ENCODE measurements at places on chromosomes 12 and 14.

DNA sequence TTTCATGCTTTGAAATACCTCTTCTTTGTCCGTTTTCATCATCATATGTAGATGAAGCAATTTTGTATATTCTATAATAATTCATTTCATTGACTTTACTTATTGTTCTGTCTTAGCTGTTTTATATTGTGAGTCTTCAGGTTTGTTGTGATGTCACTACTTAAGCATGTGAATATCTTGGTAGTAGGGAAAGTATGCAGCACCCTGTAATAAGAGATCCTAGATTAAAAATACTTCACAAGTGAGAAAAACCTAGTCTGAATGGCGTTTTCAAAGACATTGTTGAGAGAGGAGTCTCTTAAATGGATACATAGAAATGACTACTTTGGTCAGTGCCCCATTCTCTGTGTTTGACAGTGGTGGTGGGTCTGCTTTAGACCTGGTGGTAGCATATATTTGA lies 61.4 kb downstream of the SLC16A7 start:
- DNase-seq = no peak

- no peak for DNase-seq
Measured at GRCh38 chr14:56247495-56248200, 129.4 kb downstream of the PELI2 start.

- DNase-seq = no peak
Measured at GRCh38 chr12:13443498-13443897, 247.0 kb downstream of the EMP1 start.

GRCh38 chr12:60803147-60803546 lies 1207.3 kb downstream of the SLC16A7 start:
- DNase-seq = no peak

- no peak for DNase-seq
Measured at GRCh38 chr12:27922531-27923139, 49.9 kb downstream of the PTHLH start.

GRCh38 chr14:53871011-53871410 lies 85.6 kb downstream of the BMP4 start:
- DNase-seq = no peak

GRCh38 chr12:110766311-110767154 lies 23.8 kb upstream of the PPP1CC start:
- DNase-seq = no peak

- no peak for DNase-seq
Measured at GRCh38 chr12:66713984-66714383, 35.1 kb upstream of the GRIP1 start.

DNA sequence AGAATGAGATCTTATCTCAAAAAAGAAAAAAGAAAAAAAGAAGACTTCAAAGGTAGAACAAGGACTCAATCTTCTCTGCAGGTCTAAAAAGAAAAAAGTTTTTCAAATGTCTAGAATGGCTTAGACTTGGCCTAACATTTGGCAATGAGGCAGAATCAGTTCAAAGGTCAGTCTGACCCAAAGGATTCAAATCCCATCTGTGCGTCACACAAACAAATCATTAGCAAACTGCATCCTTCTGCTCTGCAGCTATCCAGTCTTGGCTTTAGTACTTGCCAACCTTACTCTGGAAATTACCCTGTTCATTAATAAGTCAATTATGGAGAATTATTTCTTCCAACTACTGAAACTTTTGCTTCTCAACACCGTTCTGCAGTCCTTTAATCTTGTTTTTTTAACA lies 3.1 kb downstream of the YAF2 start:
- DNase-seq = no peak

DNA sequence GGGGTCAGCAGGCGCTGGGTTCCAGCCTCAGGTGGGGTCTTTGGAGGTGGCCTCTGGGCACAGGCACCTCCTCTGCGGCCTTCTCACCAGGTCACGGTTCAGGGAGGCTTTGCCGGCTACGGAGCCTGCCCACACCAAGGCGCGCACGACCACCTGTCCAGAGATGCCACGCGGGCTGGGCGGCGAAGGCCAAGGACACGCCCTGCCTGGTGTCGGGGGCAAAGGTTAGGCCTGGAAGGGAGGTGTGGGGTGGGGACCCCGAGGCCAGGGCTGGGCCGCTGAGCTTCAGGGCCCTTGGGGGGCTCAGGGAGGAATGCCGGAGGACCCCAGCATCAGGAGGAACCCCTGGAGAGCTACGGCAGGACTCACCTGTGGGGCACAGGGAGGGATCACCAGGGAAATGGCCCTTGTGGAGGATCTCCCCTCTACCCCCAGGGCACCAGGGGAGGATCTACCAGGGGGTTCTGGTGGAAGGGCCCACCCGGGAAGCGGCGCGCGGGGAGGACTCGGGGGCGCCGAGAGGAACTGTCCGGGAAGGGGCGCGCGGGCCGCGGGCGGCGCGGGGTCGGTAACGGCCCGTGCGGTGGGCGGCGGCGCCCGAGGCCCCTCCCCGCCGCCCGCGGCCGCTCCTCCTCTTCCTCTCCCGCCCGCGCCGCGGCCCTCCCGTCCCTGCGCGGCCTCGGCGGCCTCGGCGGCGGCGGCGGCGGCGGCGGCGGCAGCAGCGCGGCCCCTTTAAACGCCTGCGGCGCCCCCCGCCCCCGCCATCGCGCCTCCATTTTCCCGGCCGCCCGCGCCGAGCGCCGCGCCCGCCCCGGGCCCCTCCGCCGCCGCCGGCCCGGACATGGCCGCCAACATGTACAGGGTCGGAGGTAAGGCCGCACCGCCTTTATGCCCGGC lies at the start of gene MTA1:
MTA1 (plus strand) TSS at position 633 of the 897 bp plus-strand sequence; CDS start at position 842, 209 bp downstream.
- peak; percentile 25 for DNase-seq

- no peak for DNase-seq
Measured at GRCh38 chr14:79077096-79077495, 906.9 kb downstream of the NRXN3 start.

- no peak for DNase-seq
Measured at GRCh38 chr14:68825729-68826128, 32.9 kb upstream of the ZFP36L1 start.

GRCh38 chr12:124150168-124150567 lies 144.7 kb upstream of the RFLNA start:
- DNase-seq = no peak

- no peak for DNase-seq
Measured at GRCh38 chr14:60758885-60759284, 24.3 kb downstream of the MNAT1 start.

DNA sequence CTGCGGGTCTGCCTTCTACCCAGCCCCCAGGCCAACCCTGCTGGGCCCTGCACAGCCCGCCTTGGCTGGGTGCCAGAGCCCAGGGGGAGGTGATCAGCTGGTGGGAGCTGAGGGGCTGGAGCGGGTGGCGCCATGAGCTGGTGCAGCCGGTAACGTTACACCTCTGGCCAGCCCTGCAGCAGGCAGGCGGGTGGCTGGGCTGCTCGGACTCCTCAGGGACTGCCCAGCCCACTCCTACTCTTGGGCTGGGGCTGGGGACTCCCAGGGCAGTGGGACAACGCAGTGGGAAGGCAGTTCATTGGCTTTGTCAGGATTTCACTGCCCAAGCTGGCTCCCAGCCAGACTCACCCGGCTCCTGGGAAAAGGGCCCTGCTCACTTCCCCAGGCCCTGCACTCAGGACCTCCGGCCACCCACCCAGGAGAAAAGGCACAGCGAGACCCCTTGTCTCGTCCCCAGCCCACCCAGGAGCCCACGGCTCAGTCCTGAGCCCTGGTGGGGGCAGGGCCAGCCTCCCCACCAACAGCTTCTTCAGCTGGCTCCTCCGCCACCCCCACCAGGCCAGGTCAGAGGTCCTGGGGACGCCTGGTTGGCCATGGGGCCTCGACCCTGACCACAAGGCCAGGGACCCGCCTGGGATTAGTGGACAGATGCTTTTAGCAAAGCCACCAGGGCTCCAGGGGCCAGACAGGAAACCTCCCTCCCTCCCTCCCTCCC lies 1.0 kb downstream of the PGF start:
- no peak for DNase-seq

GRCh38 chr12:109875572-109876131 lies 4.7 kb downstream of the GLTP start:
- no peak for DNase-seq

DNA sequence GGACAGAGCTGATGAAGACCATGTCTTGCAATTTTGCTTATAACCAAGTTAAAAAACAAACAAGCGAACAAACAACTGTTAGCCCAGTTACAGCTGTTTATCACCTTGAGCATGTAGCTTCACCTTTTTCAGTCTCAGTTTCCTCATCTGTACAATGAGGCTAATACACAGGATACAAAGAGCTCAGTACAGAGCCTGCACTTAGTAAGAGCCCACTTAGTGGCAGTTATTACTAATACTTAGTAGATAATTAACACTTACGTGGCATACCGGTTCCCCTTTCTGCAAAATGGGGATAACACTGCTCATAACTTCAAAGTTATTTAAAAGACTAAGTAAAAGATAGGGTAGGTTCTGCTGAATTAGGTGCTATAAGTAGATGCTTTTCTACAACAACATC lies 228.0 kb downstream of the MON2 start:
- no peak for DNase-seq

DNA sequence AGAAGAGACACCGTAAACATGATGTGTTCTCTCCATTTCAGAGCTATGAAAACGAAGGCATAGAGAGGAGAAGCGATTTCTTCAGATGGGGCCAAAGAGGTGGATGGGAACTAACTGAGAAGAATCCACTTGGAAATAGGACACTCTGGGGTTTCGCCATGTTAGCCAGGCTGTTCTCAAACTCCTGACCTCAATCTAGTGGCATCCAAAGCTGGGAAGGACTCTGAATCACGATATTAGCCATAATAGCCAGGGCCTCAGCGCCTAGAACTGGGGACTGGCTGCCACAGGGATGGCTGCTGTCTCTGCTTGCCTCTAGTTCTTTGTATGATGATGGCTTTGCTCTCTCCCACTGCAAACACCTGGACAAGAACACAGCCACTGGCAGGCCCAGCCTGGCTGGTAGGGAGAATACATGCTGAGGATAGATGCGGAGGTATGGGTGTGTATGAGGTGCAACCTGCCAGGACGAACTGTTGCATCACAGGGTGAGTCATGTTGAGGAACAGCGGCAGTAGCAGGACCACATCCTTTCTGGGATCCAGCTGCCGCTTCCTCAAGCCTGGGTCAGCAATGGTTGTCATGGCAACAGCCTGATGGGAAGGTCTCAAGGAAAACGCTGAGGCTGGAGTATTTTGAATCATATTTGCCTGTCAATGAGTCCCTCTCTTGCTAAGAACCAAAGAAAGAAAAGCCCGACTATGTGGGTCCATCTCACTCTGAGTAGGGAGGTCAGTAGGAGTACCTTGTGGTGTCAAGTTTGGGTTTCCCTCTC lies 31.1 kb downstream of the CCDC177 start:
- DNase-seq = peak; percentile 22

DNA sequence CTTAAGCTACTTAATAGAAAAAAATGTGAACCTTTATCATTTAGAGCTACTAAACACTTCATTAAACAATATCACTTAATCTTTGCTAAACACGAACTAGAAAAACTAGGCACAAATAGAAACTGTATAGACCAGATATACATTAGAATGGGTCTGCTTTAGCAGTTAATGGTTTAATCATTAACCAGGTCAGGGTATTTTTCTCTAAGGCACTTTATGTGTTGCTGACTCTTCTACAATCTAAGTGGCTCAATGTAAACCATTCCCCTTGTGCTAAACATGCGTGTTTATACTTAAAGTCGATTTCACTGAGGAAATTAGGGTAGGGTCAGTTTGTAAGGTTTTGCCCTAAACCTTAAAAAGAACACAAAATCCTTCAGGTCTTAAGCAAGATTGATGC lies 29.7 kb downstream of the TMCC3 start:
- DNase-seq = no peak

DNA sequence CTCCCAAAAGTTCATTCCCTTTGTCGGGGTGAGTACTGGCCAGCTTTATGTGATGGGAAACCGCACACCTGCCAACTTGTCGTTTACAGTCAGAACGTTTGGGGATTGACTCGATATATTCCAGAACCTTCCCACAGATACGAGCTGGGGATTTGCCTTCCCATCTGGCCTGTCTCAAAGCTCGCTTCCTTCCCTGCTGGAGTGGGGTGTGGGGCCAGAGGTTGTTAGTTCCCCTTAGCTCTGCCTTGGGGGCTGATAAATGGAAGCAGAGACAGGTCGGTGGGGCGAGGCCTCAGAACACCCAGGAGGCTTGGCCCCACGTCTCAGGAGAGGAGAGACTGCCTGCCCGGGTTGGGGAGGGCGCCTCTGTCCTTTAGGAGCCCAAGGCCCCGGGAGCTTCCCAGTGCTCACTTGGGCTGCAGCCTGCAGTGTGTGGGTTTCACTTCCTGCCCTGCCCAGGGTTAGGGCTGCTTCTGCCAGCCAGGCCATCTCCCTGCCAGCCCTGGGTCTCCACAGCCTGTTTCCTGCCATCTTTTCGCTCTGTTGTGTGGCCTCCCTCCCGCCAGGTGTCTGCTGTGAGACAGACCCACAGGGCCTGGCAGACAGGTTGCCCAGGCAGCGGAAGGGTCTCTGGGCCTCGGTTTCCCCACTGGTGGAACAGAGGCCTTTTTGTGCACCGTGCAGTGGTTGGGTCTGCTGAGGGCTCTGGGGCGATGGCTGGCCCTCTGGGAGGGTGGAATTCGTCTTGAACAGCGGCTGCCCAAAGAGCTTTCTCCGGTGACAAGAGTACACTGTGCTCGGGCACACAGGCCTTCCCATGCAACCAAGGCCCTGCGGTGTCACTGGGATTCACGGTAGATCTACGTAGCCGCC lies 8.1 kb upstream of the TEX22 start:
- peak; percentile 3 for DNase-seq

- no peak for DNase-seq
Measured at GRCh38 chr14:61466249-61466904, 145.0 kb downstream of the PRKCH start.

GRCh38 chr14:52552063-52552988 lies at the start of the genes GPR137C and TXNDC16:
Gene GPR137C, plus strand, starts transcription at chr14:52552836. Its CDS starts 312 bp downstream, at chr14:52553148.
Gene TXNDC16, minus strand, starts transcription at chr14:52552505. Its CDS starts 8,948 bp downstream, at chr14:52543557.
- DNase-seq = peak; percentile 99

DNA sequence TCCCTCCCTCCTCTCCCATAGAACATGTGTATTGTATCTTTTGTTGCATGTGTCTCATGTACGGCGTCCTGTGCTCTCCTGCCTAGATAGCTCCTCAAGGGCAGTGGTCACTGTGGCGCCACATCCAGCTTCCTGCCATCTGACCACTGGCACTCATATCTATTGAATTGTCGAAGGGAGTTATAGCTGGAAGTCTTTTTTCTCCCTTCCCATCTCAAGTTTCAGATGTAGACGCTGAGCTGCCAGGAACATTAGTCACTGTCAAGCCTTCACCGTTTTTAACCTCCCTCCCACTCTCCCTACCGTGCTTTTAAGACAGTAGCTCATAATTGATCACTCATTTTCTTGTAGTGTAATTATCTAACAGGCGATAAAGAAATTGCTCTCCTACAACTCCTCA lies 33.0 kb downstream of the MTHFD1 start:
- DNase-seq = no peak
